Endothelial cell (in vitro differentiated cells): ENCODE measurements at places on chromosomes 11 and 22. TPM values are rescaled to one million over a fixed set of nuclear protein-coding genes. Genes with fewer than 3 reads are reported as not detected.

DNA sequence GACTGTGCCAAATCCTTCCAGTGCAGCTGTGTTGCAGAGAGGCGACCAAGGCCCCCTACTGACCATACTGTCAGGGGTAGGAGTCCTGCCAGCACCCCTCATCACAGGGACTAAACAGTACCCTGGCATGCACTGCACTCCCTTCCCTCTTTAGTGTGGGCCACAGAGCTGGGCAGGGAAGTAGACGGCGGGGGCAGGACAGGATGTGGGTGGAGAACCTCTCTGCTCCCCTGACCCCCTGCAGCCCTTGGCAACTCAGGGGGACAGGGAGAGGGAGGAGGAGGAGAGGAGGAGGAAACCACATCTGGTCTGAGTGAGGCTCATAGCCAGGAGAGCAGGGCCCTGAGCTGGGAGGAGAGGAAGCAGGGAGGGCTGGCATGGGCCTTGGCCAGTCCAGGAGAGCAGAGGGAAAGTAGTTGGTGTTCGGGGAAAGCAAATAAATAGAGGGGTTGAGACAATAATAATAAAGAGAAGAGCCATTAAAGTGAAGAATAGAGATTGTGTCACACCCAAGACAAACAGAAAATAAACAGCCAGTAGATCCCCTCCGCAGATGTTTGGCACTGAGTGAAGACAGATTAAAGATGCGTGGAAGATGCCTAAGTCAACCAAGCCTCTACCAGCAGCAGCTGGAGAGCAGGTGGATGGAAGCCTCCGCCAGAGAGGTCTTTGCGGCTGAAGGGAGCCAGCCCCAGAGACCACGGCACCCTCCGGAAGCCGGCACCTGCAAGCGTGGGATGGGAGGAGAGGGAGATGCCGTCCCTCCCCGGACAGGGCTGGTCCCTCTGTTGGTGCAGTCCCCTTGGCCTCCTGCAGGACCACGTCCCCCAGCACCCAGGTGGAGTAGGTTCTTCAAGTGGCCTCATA is 61.5 kb downstream of the RPUSD4 start:
- H3K4me3 ChIP-seq = no peak overlapping the region
- peaks cover 10% of the 10 kb centered on the region for H3K27me3 ChIP-seq
- no peaks in the 10 kb centered on the region for H3K36me3 ChIP-seq

GRCh38 chr11:134841411-134841810 is 429.4 kb upstream of the B3GAT1 start:
- no peak for DNase-seq
- H3K27ac ChIP-seq = no peak overlapping the region
- no peak overlapping the region for H3K4me3 ChIP-seq
- H3K36me3 ChIP-seq = no peaks in the 10 kb centered on the region
- peaks cover 4% of the 10 kb centered on the region for H3K27me3 ChIP-seq

GRCh38 chr22:45246060-45246985 is 5.6 kb upstream of the KIAA0930 start:
- H3K27me3 ChIP-seq = no peaks in the 10 kb centered on the region
- H3K4me3 ChIP-seq = no peak overlapping the region
- DNase-seq = no peak

DNA sequence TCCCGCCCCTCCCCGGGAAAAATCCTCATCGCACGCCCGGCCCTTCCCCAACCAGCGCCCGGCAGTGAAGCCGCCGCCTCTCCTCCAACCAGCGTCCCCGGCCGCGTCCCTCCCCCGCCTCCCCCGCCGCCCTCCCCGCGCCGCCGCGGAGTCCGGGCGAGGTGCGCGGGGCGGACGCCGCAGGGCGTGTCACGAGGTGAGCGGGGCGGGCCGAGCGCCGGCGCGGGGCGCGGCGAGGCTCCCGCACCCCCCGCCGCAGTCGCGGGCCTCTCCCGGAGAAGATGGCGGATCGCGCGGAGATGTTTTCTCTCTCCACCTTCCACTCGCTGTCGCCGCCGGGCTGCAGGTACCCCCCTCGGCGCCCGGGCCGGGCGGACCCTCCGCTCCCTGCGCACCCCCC is at the start of gene MAPK8IP2:
Gene MAPK8IP2, plus strand, starts transcription at position 256 of the 400 bp plus-strand sequence. Its CDS starts 26 bp downstream, at position 282.
- H3K36me3 ChIP-seq = peaks cover 7% of the 10 kb centered on the region
- H3K27ac ChIP-seq = peak within 1 kb of the TSS; percentile 16
- DNase-seq = no peak
- H3K4me1 ChIP-seq = peaks cover 11% of the 10 kb centered on the region
- peak within 1 kb of the TSS; percentile 77 for H3K4me3 ChIP-seq
- peaks cover 19% of the 10 kb centered on the region for H3K27me3 ChIP-seq

Gene PRRG4
- not detected for total RNA-seq

DNA sequence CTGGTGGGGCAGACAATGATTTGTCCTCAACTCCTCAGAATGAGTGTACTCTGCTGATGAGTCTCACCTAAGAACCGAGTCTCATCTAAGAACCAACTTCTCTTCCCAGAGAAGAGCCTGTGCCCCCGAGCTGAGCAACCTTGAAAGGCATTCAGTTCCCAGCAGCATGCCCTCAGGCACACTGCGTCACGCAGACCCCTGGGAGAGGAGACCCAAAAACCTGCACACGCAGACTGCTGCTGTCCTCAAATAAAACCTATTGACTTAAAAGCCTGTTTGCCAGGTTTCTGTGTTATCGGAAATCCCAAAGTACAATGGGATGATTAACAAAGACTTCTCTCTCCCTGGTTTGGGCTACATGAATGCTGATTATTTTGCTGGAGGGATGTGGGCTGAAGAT is 121.2 kb downstream of the C11orf58 start:
- peaks cover 3% of the 10 kb centered on the region for H3K27me3 ChIP-seq
- peaks cover 29% of the 10 kb centered on the region for H3K4me1 ChIP-seq

DNA sequence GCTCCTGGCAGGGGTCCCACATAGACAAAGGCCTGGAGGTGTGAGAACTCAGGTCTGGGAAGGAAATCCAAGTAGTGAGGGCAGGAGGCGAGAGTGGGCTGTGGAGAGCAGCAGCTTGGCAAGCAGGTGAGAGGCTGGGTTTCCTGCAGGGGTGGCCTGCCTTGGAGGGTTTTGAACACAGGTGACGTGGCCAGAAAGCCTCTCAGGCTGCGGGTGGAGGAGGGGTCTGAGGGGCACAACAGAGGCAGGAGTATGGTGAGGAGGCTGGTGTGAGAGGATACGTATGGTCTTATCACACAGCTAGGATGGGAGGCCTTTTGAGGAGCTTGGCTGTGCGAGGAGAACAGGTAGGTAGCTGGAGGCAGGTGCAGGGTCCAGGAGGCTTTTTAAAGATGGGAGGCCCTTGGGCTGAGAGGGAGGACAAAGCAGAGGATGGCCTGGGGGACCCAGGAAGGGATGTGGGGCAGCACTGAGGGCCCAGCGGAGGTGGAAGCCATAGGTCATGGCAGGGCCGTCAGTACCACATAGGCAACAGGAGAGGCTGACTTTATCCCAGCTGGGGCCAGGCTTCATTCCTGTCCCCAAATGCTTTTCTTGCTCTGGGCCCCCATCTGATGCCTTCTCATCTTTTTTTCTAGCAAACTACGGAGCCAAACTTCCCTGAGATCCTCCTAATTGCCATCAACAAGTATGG is 84.4 kb downstream of the MYO7A start:
- H3K27me3 ChIP-seq = peaks cover 15% of the 10 kb centered on the region
- no peak overlapping the region for H3K4me3 ChIP-seq
- H3K27ac ChIP-seq = no peak overlapping the region

Gene HBE1
- total RNA-seq = not detected

Gene PHOX2A
- not detected for total RNA-seq

DNA sequence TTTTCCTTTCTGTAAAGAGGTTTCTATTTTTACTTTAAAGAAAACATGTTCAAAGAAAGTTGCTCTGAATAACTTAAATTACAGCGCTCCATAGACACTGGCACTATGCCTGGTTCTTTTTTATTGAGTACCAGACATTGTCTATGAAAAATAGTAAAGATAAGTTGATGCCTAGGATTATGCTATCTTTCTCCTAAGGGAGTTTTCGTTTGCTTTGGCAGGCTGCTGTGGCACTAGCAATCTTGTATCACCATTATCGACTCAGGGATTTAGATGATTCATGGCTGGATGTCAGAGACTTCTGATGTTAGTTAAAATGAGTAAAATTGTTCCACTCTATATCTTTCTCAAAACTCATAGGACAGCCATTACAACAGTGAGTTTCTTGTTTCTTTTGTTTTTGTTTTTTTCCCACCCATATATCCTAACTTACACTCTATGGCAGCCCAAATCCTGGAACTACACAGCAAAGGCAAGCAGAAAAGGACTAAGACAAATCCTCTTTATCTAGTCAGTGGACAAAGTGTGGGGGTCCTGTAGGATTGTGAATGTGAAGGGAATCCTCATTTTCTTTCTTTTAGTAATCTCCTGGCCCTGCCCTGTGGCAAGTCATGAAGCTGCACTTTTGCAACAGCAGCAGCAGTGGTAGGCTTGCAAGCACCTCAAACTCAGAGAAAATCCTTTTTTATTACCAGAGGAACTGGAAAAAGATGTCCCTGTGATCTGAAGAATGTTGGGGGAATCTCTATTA is 20.7 kb downstream of the SLN start:
- no peaks in the 10 kb centered on the region for H3K36me3 ChIP-seq
- H3K4me1 ChIP-seq = no peaks in the 10 kb centered on the region
- no peak for DNase-seq
- no peak overlapping the region for H3K27ac ChIP-seq
- peaks cover under 1% of the 10 kb centered on the region for H3K27me3 ChIP-seq

Gene ESAM
- 490 TPM for total RNA-seq

- H3K4me3 ChIP-seq = no peak overlapping the region
- DNase-seq = no peak
- H3K4me1 ChIP-seq = peaks cover 23% of the 10 kb centered on the region
- peaks cover 3% of the 10 kb centered on the region for H3K36me3 ChIP-seq
Observed at GRCh38 chr11:69240332-69241074, 53.5 kb upstream of the MYEOV start.

DNA sequence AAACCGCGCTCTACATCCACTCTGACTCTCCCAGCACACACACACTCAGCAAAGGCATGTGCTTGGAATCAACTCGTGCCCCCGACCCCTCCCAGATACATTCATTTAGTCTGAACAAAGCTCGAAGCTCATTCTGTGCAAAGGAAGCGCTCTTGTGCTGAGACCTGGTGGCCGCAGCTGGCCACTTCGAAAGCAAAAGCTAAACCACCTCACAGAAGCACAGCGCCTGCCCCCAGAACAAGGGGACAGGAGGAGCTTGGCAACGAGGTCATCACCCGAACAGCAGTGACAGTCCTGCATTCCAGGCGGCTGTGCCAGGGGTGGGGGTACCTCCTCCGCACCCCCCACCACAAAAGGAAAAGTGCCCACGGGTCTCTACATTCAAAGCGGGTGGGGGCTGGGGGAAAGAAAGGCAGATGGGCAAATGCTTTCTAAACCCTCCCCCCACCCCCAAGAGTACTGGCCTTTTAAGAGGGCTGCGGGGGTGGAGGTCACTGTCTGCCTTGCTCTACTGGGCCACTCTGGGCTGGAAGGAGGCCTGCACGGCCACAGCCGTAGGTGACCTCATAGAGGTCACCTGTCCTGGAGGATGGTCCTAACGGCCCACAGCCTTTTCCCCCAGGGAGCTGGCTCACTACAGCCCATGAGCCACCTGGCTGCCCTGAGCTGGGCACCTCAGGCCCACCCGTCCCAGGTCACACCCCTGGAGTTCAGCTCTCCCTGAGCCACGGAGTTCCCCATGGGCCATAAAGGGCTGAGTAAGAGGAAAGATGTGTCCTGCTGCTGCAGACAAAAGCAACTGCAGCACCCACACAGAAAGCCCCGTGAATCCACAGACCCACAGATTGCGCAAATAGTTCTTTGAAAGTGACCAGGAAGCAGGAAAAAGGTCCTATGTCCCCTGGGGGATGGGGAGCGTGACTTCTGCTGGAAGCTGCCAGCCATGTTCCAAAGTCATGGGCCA is 21.3 kb downstream of the CBX7 start:
- H3K4me1 ChIP-seq = peaks cover 17% of the 10 kb centered on the region
- peaks cover 9% of the 10 kb centered on the region for H3K27me3 ChIP-seq
- H3K4me3 ChIP-seq = no peak overlapping the region
- H3K36me3 ChIP-seq = no peaks in the 10 kb centered on the region
- DNase-seq = no peak

Gene SLC43A3
- 17.5 TPM for total RNA-seq

Gene NEFH
- 18.2 TPM for total RNA-seq

DNA sequence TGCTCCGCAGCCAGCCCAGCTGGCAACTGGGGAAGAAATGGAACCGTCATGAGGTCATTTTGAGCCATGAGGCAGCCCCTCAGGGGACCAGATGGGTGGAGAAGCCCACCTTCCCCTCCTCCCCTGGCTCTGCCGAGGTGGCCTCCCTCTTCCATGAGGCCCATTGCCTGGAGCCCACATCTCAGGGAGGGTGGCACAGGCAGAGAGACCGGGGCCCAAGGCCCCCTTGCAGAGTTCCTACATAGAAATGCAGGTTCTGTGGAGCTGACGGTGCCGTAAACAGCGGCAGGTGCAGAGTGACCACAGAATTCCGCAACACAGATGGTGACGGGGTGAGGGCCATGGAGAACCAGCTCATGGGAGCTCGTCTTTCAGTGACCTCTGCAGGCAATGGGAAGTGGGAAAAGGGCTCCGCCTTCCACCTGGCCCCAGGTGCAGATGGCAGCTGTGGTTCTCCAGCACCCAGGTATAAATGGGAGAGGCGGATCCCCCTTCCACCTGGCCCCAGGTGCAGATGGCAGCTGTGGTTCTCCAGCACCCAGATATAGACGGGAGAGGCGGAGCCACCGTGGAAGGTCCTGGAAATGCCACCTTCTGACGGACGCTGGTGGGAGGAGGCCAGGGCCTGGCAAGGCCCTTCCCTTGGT is 765.4 kb downstream of the BRD1 start:
- H3K27ac ChIP-seq = no peak overlapping the region
- H3K4me3 ChIP-seq = no peak overlapping the region
- no peak for DNase-seq
- H3K4me1 ChIP-seq = peaks cover 4% of the 10 kb centered on the region

Gene CHRM4
- total RNA-seq = not detected

- no peak overlapping the region for H3K4me3 ChIP-seq
- no peak for DNase-seq
- H3K27ac ChIP-seq = no peak overlapping the region
- peaks cover 6% of the 10 kb centered on the region for H3K27me3 ChIP-seq
- H3K36me3 ChIP-seq = peaks cover 5% of the 10 kb centered on the region
Observed at GRCh38 chr22:45819305-45819704, 147.7 kb downstream of the ATXN10 start.

Gene OR4A47
- not detected for total RNA-seq

GRCh38 chr11:31240340-31240904 is 129.1 kb downstream of the DCDC1 start:
- DNase-seq = peak; percentile 56
- H3K4me1 ChIP-seq = no peaks in the 10 kb centered on the region
- no peaks in the 10 kb centered on the region for H3K27me3 ChIP-seq
- H3K36me3 ChIP-seq = no peaks in the 10 kb centered on the region
- H3K4me3 ChIP-seq = no peak overlapping the region

Gene TUBA8
- total RNA-seq = 0.46 TPM

GRCh38 chr11:61357233-61357893 is 4.3 kb downstream of the CYB561A3 start:
- peaks cover 19% of the 10 kb centered on the region for H3K4me1 ChIP-seq
- H3K36me3 ChIP-seq = peaks cover 13% of the 10 kb centered on the region
- no peak overlapping the region for H3K27ac ChIP-seq
- H3K4me3 ChIP-seq = no peak overlapping the region

- H3K27me3 ChIP-seq = peaks cover 1% of the 10 kb centered on the region
- no peak overlapping the region for H3K4me3 ChIP-seq
- peaks cover 4% of the 10 kb centered on the region for H3K4me1 ChIP-seq
- no peak overlapping the region for H3K27ac ChIP-seq
- no peak for DNase-seq
Observed at GRCh38 chr11:30650266-30650665, 64.1 kb upstream of the MPPED2 start.
